ENCODE measurements at places on chromosomes 13 and 19. TPM values are rescaled to one million over a fixed set of nuclear protein-coding genes. Genes with fewer than 3 reads are reported as not detected.

- no peak for DNase-seq
Measured at GRCh38 chr13:38819596-38819995, 132.7 kb downstream of the FREM2 start.

GRCh38 chr19:8577247-8577646, at the start of gene MYO1F:
TSS of gene MYO1F (minus strand) at chr19:8577442. CDS start at chr19:8577309, 133 bp downstream.
- DNase-seq, result no peak

DNA sequence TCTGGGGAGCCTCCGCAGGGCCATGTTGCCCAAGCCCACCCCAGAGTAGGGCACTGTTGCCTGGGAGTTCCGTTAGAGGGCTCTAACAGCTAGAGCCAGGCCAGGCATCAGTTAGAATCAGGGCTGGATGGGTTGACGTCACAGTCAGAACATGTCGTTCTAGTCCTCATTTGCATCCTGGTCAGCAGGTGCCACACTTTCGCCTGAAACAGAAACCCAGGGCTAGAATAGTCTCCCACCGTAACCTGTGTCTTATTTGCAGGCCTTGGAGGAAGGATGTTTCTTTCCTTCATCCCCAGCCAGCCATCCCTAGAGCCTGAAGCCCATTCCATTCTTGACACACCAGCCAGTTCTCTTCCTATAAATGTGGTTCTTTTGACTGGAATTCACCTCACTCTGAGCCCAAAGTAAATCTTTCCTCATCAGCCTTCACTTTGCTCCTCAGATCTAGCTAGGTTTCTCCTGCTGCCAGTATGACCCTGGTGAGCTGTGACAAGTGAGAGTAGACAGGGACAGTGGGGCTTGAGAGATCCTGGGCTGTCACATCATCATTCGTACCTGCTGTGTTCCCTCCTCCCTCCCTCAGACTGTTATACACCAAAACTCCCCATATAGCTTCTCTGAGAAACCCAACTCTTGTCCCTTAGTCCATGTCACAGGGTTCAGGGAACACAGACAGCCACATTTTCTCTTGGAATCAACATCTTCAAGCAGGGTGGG, 12.2 kb upstream of the CCDC97 start:
- no peak for DNase-seq

GRCh38 chr13:109737606-109738005, 48.8 kb downstream of the IRS2 start:
- DNase-seq, result no peak

DNA sequence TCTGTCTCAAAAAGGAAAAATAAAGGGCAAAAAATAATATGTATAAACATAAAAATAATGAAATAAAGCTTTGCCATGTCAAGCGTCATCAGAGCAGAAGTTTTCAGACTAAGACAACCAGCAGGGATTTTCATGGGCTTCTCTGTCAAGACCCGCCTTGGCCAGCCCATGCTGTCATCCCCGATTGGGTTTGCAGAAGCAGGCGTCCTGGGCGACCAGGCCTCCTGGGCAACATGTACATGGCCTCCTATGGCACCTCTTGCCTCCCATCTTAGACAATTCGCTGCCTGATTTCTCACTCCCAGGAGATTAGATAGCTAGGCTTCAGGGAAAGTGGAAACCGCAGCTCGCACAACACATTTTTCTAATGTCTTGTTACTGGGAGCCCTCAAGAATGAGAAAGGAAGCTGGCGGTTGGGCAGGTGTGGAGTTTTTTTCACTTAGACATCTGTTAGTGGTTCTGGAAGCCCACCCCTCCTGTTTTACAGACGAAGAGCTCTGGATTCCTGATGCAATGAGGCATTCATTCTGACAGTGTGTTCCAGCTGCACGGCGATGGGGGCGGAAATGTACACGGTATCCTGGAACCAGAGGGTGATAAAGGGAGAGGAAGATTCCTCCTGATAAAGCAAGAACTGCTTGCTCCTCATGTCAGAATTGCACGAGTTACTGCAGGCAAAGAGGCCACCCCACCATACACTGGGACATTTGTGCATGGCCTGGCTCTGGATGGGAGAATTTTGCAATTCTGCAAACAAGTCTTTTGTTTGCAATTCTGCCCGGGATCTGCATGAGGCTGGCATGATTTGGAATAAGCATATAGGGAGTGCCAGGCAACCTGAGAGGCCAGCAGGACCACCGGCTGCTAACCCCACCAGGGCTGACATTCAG, 47.4 kb upstream of the KATNAL1 start:
- DNase-seq, result no peak

- no peak for DNase-seq
Measured at GRCh38 chr19:30648866-30649862, 277.0 kb downstream of the ZNF536 start.

Gene COL4A1
- 1,068 TPM for total RNA-seq

Gene KLK2
- not detected for total RNA-seq

Gene CDC42EP5
- total RNA-seq, result 53.2 TPM

Gene ZMYM5
- total RNA-seq, result 8.3 TPM

Gene ZNF835
- under 0.01 TPM for total RNA-seq

Measured in lung microvascular endothelial cell (primary cell).